ENCODE measurements at places on chromosomes 1 and 21.

DNA sequence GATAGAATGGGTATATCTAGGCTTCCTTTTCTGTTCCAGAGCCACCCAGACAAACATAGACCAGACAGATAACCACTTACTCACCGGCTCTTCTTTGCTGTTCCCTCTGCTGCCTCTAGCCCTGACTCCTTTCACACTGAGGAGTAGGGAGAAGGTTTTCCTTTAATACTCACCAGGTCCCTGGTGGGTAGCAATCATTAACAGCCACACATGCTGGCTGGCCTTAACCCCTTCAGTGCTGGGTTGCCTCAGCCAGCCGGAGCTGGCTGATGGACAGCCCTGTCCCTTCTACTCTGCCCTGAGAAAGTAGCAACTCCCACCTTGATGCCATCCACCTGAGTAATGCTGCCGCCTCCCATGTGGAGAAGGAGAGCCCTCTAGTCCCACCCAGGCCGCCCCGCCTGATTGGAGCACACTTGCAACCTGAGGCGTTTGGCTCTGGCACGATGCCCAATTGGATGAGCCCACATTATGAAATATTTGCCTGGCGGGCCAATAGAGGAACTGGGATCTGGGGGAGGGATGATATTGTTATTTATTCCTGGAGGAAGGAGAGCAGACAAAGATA is 71.6 kb downstream of the PLEKHA6 start:
- no peak for DNase-seq

GRCh38 chr1:171434717-171435346 is 50.5 kb upstream of the PRRC2C start:
- no peak for DNase-seq

GRCh38 chr1:10528066-10529014 is 53.6 kb downstream of the PEX14 start:
- DNase-seq, result no peak

GRCh38 chr1:46687093-46687659 is 15.5 kb downstream of the TEX38 start:
- peak; percentile 77 for DNase-seq

GRCh38 chr1:150981177-150981804 is 801 bp upstream of the ANXA9 start:
- no peak for DNase-seq

- peak; percentile 64 for DNase-seq
These were observed 169.1 kb downstream of the PRDM16 start for GRCh38 chr1:3237994-3238702.

- no peak for DNase-seq
These were observed 7.1 kb downstream of the SMPDL3B start for GRCh38 chr1:27941671-27942540.

- DNase-seq, result no peak
These were observed 1.4 kb downstream of the RAVER2 start for GRCh38 chr1:64745986-64746940.

DNA sequence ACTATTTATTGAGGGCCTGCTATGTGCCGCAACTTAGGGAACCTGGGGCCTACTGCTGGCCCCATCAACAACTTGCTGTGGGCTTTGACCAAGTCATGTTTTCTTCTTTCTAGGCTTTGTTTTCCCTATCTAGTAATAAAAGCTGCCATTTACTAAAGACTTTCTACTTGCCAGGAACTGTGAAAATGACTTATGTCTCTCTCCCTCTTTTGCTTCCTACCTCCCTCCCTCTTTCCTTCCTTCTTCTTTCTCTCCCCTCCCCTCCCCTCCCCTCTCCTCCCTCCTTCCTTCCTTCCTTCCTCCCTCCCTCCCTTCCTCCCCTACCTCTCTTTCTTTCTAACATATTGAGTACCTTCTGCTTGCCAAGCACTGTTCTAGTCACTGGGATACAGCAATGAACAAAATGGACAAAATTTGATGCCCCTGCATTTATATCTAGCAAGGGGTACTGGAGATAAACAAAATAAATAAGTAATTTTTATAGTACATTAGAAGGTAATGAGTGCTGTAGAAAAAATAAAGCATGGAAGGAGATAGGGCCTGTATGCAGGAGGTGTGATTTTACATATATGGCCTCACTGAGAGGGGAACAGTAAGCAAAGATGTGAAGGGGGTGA is 170.3 kb upstream of the USP24 start:
- no peak for DNase-seq

DNA sequence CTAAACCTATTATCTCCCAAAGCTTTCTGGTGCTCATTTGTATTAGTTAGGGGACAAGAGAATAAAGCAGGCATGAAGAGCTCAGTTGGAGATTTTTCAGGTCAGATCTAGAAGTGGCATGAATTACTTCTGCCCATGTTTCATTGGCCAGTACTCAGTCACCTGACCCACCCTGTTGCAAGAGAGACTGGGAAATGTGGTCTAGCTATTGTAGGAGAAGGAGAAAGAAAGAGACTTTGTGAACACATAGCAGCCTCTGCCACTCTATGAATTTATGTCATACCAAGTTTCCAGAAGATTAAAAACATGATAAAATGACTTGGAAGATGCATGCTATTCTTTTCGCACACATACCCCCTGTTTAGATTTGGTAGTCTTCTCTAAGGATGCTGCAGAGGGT is 302.3 kb upstream of the RUNX1 start:
- no peak for DNase-seq

DNA sequence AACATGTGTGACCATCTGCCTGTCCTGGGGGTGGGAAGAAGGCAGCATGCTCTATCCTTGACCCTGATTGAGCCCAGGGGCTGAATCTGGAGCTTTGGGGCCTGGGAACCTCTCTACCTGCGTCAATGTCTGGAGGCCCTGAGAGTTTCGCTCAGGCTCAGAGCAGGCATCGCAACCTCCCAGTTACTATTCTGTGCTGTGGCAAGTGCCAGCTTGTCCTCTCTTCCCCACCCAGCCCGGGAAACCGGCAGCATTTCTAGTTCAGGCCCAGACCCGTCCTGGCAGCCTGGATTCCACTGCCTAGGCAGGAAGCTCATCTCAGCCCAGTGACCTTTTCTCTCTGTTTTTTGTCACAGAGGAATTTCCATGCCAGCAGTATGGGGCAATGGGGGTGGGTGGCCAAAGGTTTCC is 10.0 kb upstream of the IRF6 start:
- DNase-seq, result no peak

- no peak for DNase-seq
These were observed 25.8 kb downstream of the PRDM2 start for GRCh38 chr1:13725714-13726175.

GRCh38 chr1:229234870-229235472 is 35.9 kb upstream of the RAB4A start:
- DNase-seq, result no peak

GRCh38 chr1:203127666-203128430 is at the start of gene ADORA1:
ADORA1 (plus strand) TSS chr1:203127726; CDS start chr1:203128842, 1,116 bp downstream.
- DNase-seq, result peak; percentile 59

DNA sequence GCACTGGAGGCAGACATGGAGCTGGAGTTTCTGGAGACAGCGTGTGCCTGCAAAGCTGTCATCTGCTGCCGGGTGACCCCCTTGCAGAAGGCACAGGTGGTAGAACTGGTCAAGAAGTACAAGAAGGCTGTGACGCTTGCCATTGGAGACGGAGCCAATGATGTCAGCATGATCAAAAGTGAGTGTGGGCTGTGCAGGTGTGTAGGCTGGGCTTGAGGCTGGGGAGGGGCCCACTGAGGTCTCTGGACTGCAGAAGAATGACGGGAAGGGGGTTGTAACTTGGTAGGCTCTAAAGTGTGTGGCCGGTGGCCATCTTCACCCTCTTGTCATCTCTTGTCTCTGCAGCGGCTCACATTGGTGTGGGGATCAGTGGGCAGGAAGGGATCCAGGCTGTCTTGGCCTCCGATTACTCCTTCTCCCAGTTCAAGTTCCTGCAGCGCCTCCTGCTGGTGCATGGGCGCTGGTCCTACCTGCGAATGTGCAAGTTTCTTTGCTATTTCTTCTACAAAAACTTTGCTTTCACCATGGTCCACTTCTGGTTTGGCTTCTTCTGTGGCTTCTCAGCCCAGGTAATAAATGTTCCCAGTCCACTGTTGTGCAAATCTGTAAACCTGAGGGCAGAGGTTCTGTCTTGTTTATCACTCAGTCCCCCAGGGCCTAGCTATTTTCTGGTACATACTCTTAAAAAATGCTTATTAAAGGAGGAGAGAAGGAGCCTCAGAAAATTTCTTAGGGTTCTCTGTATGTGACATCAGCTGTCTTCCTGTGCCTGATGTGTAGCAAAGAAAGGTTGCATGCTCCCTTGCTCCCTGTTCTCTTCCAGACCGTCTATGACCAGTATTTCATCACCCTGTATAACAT is 19.9 kb downstream of the ATP8B2 start:
- no peak for DNase-seq

DNA sequence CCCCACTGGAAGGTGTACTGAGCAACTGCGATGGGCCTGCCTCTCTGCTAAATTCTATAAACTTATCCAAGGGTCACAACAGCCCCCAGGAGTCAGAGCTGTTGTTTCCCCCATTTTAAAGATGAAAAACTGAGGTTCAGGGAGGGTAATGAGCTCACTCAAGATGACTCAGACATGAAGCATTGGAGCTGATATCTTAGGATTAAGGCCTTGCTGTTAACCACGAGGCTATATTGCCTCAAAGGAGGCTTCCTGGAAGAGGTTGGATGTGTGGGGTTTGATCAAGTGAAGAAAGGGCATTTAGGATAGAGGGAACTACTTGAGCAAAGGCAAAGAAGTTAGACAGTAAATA is 6.7 kb downstream of the LDLRAP1 start:
- DNase-seq, result no peak

- no peak for DNase-seq
These were observed 91.9 kb downstream of the PRRX1 start for GRCh38 chr1:170755795-170756194.

GRCh38 chr1:53182111-53182593 is 14.5 kb upstream of the CPT2 start:
- peak; percentile 67 for DNase-seq

- DNase-seq, result no peak
These were observed 68.8 kb upstream of the COL6A1 start for GRCh38 chr21:45912611-45913417.

DNA sequence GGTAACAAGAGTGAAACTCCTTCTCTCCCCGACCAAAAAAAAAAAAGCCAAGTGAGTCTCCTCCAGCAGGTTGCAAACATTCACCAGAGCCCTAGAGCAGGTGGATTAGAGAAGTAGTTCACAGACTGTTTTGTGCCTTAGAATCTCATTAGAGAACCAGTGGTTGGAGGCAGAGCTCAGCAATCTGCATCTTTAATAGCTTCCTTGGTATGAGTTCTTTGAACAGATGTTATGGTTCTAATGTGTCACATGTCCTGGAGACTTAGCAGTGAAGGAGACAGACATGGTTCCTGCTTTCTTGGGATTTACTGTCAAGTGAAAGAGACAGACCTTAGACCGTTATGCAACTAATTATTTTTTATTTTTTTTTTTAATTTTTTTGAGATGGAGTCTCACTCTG is 26.8 kb downstream of the SESN2 start:
- no peak for DNase-seq

DNA sequence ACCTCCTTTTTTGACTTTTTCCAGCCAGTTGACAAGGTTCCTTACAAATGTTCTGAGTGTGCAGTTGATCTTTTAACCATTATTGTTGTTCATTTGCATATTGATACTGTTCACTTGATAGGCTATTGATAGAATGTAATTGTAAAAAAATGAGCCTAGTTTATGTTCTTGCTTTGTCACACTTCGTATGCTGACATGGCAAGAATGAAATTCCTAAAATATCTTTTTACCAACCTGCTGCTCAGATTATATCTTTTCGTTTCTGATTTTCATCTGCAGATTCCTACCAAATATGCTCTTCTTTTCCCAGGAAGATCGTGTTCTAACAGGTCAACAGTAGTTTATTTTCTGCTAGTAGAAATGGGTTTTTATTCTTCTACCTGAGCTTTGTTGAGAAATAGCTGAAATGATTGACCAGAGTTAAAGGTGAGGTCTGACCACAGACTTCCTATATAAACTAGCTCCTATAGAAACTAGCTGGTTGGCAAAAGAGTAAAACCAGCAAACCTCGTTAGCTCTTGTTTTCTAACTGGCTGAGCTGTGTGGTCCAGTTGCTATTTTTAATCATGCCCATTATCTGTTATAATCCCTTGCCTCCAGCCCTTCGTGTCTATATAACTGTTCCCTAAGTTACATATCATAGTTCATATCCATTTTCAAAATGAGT is 174.8 kb downstream of the HS2ST1 start:
- DNase-seq, result no peak

DNA sequence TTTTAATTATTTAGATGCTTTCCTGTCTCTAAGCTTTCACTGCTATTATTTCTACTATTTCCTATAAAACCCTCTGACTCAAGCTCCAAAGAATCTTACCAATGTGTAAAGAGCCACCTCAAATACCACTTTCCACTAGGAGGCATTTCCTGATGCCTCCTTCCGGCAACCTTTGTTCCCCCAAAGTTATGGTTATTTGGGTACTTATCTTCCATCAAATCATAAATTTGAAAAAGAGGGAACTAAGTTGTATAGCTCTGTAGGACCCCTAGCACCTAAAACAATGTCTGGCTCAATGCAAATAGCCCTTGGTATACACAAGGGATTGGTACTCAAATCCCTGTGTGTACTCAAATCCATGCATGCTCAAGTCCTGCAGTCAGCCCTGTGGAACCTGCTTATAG is 79.6 kb downstream of the NME7 start:
- DNase-seq, result no peak

GRCh38 chr1:43205671-43206070 is 33.5 kb downstream of the CFAP57 start:
- DNase-seq, result no peak

- no peak for DNase-seq
These were observed 19.4 kb downstream of the LRP8 start for GRCh38 chr1:53308506-53308905.

GRCh38 chr1:226063977-226064815 is 1.7 kb downstream of the H3-3A start:
- DNase-seq, result no peak

GRCh38 chr21:14383596-14384180 is 742 bp upstream of the HSPA13 start:
- no peak for DNase-seq

DNA sequence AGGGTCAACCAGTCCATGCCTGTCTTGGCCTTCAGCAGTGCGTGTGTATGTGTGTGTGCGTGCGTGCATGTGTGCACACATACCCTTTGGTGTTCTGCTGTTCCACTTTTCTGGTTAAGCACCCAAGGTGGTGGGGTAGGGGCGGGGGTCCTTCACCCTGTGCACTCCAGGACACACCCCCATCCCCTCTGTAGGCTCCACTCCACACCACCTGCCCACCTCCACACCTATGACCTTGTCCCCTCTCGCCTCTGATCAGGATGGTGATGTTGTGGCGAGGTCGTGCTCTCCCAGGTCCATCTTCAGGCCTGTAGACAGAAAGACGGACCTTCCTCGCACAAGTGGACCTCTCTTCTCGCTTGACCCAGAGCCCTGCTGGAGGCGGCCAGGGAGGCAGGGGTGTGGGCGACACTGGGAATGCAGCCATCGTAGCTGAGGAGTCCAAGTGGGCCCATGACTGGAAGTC is 44.6 kb downstream of the WDR4 start:
- DNase-seq, result no peak

DNA sequence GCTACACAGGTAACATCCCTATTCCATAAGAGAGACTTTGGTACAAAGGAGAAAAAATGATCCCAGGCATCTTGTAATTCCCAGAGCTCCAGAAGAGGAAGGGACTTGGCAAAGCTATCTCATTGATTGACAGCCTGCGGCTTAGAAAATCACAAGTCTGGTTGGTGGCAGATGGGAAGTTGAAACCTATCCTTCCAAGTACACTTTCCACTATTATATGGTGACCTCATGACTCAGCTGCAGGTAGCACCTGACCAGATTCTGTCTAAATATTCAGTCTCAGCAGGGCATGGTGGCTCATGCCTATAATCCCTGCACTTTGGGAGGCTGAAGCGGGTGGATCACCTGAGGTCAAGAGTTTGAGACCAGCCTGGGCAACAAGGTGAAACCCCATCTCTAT is 89.9 kb downstream of the TIAM1 start:
- no peak for DNase-seq

GRCh38 chr1:29237129-29237821 is 953 bp downstream of the PTPRU start:
- DNase-seq, result peak; percentile 74

Measured in left hindlimb (tissue), 1 donor.